Stimulated activated CD4-positive, alpha-beta T cell treated with anti-CD3 and anti-CD28 coated beads, Interleukin-1b, Interleukin-23, amount 100 ng/mL, for 4 hours (primary cell): ENCODE measurements at places on chromosomes 5 and 9.

- no peak for DNase-seq
Observed at GRCh38 chr9:117465706-117466105, 50.8 kb upstream of the ASTN2 start.

- no peak for DNase-seq
Observed at GRCh38 chr9:117191504-117192261, 223.2 kb downstream of the ASTN2 start.

DNA sequence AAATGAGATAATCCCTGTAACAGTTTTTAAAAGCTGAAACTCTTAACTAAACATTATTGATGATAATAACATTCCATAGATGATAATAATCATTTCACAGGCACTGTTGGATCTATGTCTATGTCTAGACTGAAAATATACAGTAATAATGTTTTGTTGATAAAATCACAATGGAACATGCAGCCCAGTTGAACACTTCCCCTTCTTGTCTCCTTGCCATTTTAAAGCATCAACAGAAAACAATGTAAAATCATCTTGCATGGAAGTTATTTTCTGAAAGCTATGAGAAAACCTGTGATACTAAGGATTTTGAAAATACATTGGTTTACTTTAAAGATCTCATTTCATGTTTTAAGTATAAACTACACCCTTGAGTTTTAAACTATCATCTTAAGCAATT is 1.9 kb downstream of the GAPT start:
- DNase-seq = no peak

- no peak for DNase-seq
Observed at GRCh38 chr9:15755660-15756059, 202.8 kb downstream of the CCDC171 start.

DNA sequence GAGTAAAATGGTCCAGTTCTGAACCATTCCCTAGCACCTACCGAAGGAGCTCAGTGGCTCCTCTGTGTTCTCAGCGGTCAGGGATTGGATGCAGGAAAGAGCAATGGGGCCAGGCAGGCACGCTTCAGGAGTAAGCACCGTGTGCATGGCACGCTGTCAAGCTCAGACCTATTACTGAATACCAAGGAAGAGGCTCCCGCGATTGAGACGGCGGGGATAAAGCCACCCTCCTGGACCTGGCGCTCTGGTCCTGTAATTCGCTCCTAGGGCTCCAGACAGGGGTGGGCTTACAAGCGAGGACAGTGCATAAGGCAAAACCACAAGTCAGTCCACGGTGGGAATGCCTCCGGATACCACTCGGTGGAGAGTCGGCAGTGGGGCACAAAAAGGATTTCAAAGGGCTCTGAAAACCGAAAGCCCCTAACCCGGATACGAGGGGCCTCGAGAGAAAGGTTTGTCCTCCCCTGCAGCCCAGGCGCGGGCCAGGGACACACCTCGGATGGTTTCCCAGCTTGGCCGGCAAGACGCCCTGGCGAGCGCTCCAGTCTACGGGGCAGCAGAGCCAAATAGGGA is 988 bp downstream of the OXCT1 start:
- DNase-seq = no peak

- DNase-seq = no peak
Observed at GRCh38 chr5:153629027-153629895, 138.8 kb downstream of the GRIA1 start.

DNA sequence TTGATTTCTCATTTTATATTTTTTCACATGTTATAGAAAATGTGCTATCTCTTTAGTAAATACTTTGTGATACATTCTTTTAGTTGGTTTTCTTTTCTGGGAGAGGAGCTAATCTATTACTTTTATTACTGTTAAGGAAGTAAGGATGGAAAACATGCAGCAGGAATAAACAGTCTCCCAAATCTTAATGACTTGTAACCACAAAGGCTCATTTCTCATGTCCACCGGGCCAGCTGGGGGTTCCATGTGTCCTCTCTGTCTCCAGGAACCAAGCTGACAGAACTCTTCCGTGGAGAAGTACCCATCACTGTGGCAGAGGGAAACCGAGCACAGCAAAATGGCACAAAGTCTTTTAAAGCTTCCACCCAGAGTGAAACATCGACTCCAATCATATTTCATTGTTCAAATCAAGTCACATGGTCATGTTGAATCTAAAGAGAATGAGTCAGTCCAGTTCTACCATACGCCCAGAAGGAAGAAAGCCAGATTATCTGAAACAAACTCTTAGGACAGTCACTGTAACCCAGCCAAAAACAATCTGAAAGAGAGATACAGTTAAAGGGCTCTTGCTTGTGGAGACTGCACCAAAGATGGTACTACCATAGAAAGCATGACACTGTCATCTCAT is 97.1 kb upstream of the CDH6 start:
- no peak for DNase-seq

DNA sequence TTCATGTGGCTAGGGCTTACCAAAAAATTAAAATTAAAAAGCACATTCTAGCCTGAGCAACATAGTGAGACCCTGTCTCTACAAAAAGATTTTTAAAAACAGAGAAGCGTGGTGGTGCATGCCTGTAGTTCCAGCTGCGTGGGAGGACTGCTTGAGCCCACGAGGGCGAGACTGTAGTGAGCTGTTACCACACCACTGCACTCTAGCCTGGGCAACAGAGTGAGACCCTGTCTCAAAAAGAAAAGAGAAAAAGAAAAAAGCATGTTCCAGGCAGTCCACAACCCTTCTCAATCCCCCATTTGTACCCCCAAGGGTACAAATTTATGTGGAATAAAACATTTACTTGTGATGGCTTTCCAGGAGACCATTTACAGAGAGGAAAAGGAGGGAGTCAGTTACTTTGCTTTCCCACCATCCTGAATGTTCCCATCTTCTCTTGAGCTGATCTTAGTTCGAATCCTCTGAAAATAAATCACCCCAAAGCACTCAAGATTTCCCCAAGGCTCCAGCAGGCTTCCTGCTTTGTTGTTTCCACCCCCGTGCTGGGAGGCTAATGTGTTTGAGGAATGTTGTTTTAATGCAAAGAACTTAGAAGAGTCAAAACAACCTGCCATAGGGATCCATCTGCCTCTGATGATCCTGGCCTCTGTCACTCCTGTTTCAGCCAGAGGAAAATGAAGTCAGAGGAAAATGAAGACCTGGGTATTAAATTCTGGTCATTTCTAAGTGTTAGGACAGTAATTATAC is 384.7 kb downstream of the BNC2 start:
- no peak for DNase-seq

- DNase-seq = no peak
Observed at GRCh38 chr9:16000811-16001210, 448.0 kb downstream of the CCDC171 start.

DNA sequence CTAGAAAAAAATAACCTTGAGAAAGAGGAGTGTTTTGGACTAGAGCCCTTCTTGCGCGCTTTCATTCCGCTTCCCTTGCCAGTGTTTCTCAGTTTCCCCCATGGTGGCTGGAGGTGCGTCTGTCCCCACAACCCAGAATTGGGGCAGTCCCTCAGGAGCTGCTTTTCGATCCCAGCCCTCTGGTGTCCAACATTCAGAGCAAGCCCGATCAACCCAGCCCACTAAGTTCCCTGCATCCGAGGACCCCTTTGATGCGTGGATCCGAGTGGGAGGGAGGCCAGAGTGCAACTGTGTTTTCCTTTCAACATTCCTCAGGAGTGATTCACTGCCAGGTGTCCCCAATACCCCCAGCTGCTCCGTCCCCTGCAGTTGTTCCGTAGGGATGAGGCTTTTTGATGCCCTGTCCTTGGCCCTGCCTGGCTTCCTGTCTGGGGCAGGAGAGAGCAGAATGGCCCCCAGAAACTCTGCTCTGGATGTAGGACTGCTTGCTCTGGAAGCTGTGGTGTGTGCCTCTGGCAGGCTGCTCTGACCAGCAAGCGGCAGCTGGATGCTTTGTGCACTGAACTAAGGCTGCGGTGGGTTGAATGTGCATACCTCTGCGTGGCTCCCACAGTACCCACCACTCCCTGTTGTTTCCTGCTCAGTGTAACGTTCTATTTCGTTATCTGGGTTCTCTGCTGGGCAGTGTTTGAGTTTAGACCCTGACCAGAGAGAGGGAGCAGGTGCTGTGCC is 117.5 kb downstream of the BOD1 start:
- DNase-seq = no peak

DNA sequence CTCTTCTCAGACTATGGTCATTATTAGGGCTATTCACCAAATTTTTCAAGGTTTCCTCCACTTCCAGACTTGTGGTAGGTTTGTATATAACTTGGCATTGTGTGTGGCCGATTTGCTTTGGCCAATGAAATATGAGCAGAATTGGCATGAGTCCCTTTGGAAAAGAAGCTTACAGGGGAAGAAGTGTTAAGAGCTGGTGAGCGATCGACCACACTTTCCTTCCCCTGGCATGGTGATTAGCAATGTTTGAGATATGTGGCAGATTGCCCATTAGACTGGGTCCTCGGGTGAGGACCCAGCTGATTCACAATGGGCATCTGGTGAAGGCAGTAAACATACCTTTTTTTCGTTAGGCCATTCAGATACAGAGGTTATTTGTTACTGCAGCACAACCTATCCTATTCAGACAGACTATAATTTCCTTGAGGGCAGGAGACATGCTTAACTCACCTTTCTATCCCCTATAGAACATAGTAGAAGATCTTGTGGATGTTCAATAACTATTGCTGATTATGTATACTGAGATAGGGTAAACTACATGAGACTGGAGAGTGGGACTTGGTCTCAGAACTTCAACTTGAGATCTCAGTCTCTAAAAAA is 62.8 kb upstream of the KLF9 start:
- no peak for DNase-seq

DNA sequence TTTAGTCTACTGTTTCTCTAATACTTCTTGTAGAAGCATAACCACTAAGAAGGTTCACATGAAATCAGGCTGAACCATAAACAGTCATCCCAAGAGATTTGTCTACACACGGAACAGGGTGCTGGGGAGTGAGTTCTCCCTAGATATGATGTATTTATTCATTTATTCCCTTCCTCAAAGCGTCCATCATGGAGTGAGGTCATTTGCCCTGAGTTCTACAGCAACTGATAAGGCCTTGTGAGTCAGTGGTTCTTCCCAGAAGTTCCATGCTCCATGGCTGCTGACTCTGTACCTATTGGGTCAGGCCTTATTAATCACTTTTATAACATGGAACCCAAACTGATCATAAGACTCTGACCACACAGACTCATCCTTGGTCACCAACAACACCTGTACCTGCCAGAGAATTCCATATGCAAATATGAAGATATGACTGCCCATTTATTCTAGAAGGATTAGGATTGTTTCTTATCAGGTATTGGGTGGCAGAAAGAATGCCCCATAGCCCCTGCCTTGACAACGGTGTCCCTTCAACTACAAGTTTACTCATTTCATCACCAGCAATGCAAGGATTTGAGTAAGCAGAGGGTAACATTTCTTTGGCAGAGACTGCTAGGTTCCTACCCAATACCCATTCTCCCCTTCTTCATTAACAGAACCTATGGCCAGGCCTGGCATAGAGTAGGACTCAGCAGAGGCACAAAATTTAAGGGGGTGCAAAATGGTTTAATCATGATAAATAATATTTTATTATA is 118.1 kb downstream of the LHFPL2 start:
- no peak for DNase-seq

GRCh38 chr5:98993512-98993911 is 64.7 kb upstream of the CHD1 start:
- DNase-seq = no peak

- no peak for DNase-seq
Observed at GRCh38 chr5:2749514-2750025, 1.9 kb downstream of the IRX2 start.

- DNase-seq = no peak
Observed at GRCh38 chr5:28281351-28281750, 1243.0 kb upstream of the CDH9 start.

GRCh38 chr9:115733318-115734110 is 420.1 kb upstream of the PAPPA start:
- no peak for DNase-seq

DNA sequence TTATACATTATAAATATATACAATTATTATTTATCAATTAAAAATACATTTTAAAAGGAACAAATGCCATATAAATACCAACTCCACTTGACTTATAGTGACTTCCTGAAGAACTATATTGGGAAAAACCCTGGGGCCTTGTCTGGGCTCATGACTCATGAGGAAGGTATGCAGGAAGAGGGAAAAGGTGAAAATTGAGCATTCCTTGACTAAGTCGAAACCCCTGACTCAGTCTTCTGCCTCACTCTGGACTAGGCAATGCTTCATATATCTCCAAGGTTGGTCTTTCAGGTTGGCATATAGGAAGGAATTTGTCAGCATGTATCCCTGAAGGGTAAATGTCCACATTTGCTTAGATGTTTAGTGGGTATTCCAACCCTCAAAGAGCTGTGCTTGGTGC is 78.5 kb downstream of the SH3TC2 start:
- no peak for DNase-seq

GRCh38 chr9:18037981-18038380 is 436.0 kb upstream of the ADAMTSL1 start:
- no peak for DNase-seq

DNA sequence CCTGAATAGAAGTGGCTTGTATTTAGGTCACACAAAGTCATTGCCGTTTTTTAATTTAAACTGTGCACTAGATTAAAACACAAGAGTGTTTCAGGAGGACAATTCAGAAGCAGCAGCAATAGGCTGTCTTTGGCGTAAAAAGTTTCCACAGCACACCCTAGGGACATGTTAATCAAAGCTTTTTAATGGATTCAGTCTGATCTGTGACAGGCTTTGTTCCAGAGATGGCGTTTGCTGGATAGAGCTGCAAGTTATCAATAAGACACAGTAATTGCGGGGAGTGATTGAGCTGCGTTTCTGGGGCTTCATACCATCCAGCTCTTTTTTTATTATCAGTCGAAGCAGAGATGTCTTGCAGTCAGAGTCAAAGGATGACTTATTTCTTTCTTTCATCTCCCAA is 300.3 kb downstream of the ZNF608 start:
- no peak for DNase-seq

DNA sequence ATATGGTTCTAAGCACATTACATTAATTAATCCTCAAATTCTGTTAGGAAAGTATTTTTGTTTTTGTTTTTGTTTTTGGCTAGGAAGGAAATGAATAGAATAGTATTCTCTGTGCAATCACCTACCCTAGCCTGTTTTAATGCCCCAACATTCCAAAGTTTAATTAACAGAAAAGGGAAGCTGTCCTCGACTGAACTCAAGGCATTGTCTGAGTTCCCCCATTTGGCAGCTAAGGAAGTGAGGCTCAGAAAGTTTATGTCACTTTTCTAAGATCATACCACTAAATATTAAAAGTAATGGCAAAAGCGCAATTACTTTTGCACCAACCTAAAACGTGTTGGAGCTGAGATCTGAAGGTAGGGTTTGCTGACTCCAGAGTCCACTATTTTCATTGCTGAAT is 59.8 kb downstream of the FGF1 start:
- no peak for DNase-seq

- DNase-seq = no peak
Observed at GRCh38 chr5:172971482-172971881, 12.1 kb upstream of the ATP6V0E1 start.

DNA sequence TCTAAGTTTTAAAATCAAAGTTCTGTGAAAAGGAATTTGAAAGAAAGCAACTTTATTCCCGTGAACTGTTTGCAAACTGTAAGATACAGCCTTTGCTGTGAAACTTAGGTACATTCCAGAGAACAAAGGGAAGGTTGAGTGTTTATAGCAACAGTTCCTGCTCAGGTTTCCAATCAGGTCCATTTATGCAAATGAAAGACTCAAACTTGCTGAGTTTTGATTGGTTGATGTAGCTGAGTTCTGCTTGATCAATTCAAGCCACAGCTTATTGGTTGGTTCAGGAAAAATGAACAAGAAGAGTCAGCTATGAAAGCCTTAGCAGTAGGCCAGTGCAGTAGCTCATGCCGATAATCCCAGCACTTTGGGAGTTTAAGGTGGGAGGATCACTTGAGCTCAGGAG is 37.9 kb downstream of the SLC27A6 start:
- no peak for DNase-seq
